ENCODE measurements at places on chromosomes 2 and 18.

GRCh38 chr2:8462899-8463648 is 218.8 kb upstream of the ID2 start:
- DNase-seq, result no peak

DNA sequence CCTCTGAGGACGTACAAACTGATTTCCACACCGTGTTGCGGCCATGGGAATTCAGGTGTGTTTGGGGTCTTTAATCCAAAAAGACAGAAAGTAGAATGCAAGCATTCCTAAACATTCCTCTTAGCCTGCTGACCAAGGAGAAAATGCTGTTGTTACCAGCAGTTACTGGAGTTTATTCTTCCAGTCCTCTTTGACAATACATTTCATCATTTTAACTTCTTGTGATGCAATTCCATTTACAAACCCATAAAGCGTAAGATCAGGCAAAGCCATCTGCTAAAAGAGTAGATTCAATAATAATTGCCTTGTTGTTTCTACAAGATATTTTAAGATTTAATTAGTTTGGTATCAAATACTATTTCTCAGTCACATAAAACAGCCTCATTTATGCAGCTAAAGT is 32.7 kb downstream of the SPIRE1 start:
- no peak for DNase-seq

DNA sequence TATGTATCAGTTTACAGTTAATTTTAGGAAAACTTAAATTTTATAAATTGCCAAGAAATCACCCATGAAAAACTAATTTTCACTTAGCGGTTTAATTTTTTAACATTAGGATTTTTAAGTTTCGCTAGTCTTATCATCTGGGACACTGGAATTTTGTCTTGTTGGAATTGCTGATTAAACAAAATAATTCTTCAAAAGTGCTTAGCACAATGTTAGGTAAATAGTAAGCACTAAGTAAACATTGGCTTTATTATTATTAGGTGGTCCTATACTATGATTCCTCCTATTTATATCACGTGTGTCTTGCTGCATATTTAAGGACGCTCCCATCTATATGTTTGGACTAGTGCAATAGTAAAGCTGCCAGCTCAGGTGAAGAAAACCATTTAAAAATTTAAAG is 54.6 kb upstream of the MAP4K3 start:
- DNase-seq, result no peak

DNA sequence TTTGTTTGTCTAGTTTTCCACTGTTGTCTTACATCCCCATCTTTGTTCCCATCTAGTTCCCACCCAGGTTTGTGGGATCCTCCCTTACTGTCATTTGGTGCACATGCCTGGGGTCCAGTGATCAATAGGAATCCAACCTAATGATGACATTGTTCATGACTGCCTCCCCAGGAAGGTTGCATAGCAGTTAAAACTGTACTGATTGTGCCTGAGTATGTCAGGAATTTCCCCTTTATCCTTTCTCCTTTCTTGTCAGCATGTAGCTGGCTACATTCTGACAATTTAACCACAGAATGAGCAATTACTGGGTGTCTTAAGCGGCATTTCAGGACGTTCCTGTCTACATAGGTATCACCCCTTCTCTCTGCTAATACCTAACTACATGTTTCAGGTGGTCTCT is 653.0 kb downstream of the CNTNAP5 start:
- no peak for DNase-seq

DNA sequence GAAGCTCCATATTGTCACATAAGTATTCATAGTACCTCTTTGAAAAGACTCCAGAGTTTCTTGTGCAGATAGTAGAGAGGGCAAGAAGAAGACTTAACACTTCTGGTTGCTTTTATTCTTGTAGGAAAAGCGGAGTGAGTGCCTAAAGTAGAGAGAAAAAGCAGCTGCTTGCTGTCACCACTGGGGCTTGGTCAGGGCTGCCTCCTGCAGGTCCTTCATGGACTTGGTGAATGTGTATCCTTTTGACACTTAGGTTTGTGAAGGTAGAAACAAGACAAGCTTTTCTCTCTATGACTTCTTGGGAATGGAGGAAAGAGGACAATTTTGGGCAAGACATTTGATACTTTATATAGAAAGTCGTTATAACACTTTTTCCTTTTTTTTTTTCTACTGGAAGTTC is 312.8 kb upstream of the FANCL start:
- no peak for DNase-seq

DNA sequence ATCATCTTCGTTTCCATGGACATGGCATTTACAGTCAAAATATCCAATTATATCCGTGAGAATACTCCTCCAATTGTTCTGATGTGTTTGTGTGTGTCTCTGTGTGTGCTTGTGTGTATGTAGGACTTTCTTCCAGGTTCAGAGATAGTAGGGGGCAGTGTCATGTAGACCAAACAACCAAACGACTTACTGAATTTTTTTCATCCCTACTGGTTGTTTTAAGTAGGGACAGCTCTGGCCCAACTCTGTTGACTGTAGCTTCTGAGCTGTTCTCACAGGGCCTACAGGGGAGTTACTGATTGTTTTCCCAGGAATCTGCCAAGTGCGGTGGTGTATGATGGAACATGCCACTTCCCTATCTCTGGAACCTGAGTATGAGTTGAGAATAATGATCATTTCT is 69.6 kb downstream of the ETAA1 start:
- DNase-seq, result no peak

DNA sequence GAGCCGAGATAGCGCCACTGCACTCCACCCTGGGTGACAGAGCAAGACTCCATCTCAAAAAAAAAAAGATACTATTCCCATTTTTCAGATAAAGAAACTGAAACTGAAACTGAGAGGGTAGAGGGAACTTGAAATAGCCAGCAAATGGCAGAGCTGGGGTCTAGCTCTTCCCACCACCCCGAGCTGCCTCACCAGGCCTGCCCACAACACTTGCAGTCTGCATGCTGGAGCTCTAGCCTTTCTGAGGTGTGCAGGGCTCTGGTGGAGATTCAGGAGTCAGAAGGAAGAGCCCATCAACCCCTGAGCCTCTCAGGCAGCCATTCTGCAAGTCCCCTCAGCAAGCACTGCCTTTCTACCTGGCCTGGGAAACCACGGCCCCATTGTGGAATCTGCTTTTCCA is 14.3 kb downstream of the EDAR start:
- no peak for DNase-seq

GRCh38 chr18:52395146-52395852 is 55.3 kb downstream of the DCC start:
- DNase-seq, result no peak

GRCh38 chr2:220660277-220661145 is 911.6 kb downstream of the EPHA4 start:
- no peak for DNase-seq

- DNase-seq, result no peak
These were observed 22.9 kb downstream of the POLR1A start for GRCh38 chr2:86082756-86083155.

- DNase-seq, result peak; percentile 21
These were observed 7.6 kb upstream of the SERPINB12 start for GRCh38 chr18:63534615-63535014.

DNA sequence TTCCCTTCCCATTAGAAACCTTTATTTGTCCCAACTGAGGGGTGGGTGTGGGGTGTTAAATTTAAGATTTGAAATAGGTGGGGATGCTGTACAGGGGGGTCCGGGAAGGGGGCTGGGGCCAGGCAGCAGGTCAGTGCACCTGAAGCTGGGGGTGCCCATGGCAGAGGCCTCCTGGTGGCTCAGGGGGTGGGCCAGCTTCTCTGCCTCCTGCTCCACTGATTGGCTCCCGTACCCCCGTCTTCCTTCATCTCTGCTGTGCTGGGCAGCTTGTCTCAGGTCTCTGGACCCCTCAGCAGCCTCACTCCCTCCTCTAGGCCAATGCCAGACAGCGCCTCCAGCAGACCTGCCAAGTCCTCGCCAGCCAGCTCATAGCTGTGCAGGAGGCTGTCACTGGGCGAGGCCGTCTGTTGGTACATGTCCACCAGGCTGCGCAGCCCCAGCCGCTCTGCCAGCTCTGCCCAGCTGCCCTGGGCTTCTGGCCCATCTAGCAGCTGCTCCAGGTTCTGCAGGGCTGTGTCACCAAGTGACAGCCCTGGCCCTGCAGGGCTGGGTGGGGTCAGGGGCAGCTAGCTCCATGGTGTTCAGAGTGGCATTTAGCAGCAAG is 2.0 kb upstream of the ANKRD62 start:
- no peak for DNase-seq

GRCh38 chr2:100935372-100935752 is 66.7 kb upstream of the RPL31 start:
- DNase-seq, result no peak

DNA sequence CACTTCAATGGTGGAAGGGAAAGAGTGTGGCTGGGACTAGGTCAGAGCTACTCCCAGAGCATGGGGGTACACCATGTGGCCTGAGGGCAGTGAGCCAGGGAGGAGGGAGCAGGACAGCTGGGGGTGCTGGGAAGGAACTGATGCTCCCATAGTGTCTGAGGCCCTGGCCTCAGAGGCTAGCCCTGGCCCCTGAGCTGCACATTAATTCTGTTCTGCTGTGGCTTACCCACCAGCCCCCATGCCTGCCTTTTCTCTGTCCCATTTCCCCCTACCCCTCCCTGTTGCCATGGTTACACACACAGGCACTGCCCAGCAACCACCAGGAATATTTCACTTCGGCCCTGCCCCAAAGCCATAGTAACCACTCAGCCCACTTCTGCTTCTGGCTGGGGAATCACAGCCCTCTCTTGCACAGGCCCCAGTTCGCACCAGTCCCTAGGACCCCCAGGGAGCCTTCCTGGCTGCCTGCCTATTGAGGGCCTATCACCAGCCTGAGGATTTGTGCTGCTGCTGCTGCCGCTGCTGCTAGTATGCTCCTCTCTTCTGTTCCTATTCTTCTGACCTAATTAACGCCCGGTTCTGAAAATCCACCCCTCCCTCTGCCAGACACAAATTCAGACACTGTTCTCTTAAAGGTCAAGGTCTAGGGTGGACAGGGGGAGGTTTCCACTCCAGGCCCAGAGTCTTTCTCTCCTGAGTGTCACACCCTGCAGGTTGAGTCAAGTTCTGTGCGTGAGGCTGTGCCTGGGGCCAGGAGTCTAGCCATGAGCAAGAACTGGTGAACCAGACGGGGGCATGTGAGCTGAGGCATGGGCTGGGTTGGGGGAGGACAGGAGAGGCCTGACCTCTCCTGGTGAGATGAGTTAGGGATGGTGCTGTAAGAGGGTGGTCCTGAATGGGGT is 87.1 kb upstream of the MCFD2 start:
- no peak for DNase-seq

DNA sequence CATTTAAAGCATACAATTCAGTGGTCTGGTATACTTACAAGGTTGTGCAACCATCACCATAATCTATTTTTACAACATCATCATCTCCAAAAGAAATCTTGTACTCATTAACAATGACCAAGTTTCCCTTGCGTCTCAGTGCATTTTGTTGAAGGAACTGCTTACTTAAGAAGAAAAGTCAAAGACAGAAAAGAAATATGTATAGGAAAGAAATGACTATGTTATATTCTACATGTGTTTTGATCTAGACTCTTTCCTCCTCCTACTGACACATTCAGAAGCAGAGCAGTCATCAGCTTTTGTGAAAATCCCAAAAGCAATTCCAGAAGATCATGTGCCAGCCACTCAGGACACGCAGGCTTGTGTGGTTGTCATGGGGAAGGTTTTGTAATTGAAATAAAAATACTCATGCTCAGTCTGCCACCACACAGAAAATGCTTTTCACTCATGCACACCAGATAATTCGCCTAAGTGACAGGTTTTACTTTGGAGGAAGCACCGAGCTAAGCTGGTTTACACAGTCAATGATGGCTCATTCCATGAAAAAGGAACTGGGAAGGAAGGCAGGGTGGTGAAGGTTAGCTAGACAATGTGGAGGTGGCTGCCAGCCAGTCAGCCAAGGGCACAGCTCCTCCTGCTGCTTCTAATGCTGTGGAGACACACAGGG is 158.5 kb upstream of the REV1 start:
- no peak for DNase-seq

GRCh38 chr18:79396431-79397246 is 909 bp downstream of the NFATC1 start:
- DNase-seq, result no peak

DNA sequence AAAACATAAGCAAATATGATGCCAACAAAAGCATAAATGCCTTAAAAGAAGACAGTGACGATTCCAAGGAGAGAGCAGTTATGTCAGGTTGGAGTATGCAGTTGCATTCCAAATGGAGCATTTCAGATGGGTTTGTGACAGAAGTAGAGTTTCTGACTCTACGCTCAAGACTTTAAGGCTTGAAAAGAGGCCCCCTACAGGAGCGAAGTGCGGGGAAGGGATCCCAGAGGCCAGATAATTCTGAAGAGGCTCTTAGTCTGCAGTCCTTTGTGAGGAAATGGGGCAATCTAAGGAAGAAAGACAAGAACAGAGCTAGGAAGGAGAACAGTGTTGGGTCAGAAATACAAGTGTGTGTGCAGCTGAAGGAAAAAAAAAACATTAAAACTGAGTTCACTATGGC is 95.5 kb downstream of the ZNF521 start:
- no peak for DNase-seq

DNA sequence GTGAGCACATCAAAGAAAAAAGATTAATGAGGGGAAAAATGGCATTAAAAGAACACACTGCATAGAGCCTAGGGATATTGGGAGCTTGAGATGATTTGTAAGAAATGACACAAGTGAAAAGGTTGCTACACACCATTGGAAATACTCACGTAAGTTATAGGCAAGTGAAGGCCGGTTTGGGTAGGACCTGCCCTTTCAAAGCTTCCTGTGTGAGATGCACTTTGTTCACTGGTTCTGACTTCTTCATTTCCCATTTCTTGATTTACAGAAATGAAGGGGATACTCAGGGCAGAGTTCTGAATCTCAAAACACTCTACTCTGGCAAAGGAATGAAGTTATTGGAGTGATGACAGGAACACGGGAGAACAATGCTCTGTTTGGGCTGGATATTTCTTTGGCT is at the start of gene IL18RAP:
IL18RAP (plus strand) TSS at position 251 of the 400 bp plus-strand sequence; CDS start at position 369, 118 bp downstream.
- no peak for DNase-seq

- DNase-seq, result no peak
These were observed 86.8 kb upstream of the CBLN2 start for GRCh38 chr18:72630991-72631390.

DNA sequence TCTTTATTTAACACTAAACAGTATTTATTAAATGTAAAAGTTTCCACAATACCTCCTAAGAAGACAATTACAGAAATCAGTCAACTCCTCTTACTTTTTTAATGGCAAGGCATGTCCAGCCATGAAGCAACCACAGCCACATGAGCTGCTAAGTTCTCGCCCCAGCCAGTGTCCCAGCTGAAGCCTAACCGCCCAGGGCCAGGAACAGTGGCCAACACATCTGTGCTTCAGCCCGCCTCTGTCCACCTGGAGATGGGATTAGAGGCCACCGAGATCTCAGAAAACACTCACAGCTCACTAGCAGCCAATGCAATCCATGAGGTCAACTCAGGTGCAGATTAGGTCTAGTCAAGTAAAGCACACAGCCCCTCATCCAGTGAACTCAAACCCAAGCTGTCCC is 40.2 kb downstream of the PID1 start:
- DNase-seq, result no peak

DNA sequence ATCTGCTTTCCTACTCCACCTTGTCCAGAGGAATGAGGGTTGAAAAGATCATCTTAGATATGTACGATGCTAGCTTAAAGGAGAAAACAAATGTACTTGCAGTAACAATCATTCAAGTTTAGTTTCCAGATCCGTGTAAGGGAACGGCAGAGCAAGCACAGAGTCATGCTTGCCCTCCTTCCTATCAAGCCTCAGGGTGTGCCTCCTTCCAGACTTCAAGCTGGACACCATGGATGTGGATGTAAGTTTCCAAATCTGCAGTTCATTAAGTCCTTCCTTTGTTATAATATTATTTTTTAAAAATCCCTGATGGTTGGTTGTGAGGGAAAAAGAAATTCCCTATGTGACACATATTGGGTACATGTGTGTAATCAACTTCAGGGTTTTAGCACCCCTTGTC is 238.9 kb upstream of the NT5C1B start:
- no peak for DNase-seq
